ENCODE measurements at places on chromosomes 3 and 15.

GRCh38 chr15:20367093-20367492, 174.5 kb downstream of the GOLGA6L6 start:
- no peak for DNase-seq

- no peak for DNase-seq
Measured at GRCh38 chr15:45449916-45450867, 71.8 kb upstream of the GATM start.

GRCh38 chr15:95470997-95471689, 859.4 kb upstream of the NR2F2 start:
- no peak for DNase-seq

DNA sequence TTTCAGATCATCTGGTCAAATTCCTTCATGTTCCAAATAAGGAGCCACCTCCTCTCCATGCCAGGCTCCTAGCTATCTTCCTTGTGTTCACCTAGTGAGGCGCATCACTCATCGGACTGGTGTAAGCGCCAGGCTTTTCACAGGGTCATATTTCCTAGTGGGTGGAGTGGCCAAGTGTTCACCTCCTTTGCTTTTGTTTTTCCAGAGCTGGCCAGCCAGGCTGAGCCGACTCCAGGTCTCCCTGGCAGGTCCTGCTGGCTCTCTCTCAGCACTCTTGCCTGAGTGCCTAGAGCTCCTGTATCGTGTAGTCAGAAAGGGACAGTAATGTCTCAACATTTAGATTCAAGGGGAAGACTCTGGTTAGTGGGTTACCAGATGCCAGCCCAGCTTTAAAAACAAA, 31.0 kb downstream of the HEG1 start:
- DNase-seq: no peak

DNA sequence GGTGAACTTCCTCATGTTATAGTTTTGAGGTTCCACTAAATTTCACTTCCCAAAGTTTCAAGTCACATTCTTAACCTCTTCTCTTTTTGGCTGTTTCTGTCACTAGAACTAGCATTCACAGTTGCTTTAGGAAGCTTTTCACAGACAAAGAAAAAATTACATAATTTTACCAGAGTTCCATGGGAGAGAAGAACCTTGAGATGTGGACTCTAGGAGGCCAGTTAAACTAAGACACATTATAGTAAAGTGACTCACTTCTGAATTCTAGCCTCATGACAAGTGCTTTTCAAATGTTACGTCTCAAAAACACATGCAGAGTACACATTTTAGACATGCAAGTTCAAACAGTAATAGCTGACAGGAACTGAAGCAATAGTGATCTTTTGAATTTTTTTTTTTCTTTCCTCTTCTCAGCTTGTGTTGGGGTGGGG, 39.9 kb upstream of the LRTM1 start:
- DNase-seq: peak; percentile 68

DNA sequence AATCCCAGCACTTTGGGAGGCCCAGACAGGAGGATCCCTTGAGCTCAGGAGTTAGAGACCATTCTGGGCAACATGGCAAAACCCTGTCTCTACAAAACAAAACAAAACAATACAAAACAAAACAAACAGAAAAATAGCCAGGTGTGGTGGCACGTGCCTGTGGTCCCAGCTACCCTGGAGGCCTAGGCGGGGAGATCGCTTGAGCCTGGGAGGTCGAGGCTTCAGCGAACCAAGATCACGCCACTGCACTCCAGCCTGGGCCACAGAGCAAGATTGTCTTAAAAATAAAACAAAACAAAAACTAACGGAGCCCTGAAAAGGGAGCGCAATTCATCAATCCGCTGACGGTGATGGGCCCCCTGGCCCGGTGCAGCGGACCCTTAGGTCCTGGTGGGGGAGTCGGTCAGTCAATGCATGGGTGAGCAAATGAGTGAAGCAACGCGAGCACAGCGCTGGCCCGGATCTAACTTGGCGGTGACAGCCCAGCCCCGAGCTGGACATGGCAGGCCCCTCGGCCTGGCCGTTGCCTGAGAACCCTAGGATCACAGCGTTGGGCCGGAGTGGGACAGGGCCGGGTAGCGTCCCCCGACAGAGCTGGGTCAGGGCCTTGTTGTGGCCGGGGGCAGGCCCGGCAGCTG, 52.4 kb upstream of the BLM start:
- DNase-seq: no peak

DNA sequence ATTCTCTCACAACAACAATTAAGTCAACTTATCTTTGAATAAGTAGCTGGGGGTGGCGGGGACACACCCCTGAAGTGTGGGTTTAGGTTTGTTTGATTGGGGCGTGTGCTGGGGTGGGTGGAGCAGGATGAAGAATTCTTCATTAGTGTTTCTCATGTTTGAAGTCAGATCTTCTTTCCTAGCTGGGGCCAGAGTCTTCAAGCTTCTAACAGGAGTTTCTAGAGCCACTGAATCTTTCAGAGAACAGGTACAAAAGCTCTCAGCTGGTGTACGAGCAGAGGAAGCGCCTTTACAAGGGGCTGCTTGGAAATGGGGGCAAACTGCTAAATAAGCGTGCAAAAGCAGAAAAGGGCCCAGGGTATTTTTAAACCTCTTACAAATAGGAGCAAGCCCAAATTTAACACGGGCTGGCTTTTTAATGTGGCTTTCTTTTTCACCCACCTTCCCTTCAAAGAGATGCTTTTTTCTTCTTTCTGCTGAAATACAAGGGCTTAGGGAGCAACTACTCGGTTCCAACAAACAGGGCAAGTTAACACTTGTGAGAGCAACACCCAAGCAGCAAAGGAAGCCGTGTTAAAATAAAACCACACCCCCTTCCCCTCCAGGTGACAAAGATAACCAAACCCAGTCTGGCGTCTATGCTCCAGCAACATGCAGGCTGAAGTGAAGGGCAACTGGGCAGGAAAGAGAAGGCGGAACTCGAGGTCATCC, 86.9 kb upstream of the RASGRP1 start:
- no peak for DNase-seq
